ENCODE measurements at places on chromosomes 1 and 21. TPM values are rescaled to one million over a fixed set of nuclear protein-coding genes. Genes with fewer than 3 reads are reported as not detected.

The CHRM3 gene
- 58.5 TPM for total RNA-seq

The FGR gene
- 3.4 TPM for total RNA-seq

The ATP6V1G3 gene
- total RNA-seq = not detected

The CASP9 gene
- total RNA-seq = 9.3 TPM

The FMO5 gene
- 9.5 TPM for total RNA-seq

The CD34 gene
- total RNA-seq = 42.5 TPM

The A3GALT2 gene
- total RNA-seq = not detected

The CELA3A gene
- total RNA-seq = not detected

DNA sequence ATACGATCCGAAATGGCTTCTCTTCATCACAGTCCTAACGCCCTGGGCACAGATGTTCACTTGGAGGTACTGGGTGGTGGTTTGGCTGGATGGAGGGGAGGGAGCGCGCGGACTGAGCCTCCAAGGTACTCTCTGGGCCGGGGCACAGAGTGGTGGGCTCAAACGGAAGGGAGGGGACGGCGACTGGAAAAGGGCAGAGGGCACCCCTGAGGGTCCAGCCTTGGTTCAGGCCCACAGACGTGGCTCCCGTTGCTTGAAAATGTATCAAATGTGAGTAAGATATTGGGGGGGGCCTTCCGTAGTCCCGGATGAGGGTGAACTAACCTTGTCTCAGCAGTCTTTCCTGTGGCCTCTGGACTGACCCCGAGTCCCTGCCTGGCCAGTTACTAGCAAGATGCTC is 463 bp downstream of the IL12RB2 start:
- no peak for DNase-seq

DNA sequence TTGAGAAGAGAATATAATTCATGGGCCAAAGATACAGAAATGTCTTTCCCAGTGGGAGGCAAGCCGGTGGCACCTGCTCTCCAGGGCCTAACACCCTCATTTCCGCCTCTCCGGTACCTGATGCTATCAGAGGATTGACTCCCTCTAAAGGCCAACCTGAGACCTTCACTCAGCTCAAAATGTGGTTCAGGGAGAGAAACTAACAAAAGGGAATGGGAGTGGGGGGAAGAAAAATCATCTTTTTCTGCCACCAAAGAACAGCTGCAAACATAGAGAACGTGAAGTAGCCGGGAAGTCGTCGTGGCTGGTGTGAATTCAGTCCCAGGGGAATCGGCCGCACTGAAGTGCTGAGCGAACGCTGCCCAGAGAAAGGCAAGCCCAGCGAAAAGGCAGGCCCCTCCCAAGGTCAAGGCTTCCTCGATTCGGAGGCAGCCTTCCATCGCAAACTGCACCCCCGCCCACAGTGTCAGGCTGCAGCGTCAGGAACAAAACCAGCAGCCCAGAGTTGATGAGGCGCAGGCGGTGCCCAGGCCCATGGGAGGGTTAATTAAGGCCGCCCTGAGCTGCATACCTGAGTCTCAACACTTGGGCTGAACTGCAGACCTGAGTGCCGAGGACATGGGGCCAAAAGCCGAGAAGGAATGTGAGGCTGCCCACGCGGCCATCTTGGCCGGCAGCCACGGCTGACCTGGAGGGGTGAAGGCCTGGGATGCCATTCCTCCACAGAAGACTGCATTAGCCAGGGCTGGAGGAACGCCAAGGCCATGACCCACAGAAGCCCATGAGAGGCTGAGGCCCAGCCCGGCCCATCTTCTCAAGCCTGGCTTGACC is 160.2 kb downstream of the PSMG1 start:
- DNase-seq = no peak

- DNase-seq = no peak
Measured at GRCh38 chr1:71414179-71414578, 333.3 kb upstream of the ZRANB2 start.

DNA sequence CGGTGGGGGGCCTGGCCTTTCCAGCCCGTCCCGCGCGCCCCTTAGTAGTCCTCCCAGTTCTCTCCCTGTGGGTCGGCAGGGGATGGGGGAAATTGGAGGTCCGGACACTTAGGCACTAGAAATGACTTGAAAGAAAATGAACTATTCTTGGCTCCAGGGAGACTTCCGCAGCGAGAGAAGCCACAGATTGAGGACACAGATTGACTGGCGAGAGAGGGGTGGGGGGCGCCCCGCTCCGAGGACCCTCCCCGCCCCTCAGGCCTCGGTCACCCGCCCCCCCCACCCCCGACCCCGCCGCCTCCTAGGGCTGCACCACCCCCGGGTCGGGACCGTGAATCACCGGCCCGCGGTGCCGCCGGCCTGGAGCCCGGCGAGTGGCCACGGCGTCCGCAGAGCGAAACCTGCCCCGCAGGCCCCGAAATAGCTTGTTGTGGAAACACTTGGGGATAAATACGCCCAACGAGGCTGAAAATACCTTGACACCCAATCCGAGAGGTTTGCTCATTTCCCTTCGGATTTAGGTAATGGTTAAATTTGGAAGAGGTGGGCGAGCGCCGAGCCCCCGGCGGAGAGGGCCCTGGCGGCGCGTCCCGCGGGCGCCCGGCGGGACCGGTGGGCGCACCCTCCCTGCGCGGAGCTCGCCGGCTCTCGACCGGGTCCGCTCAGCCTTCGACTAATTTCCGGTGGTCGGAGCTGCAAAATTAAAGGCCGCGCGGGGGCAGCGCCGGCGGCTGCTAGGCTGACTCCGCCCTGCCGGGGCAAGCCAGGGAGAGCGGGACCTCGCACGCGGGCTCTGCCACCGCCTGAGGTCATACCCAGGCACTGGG is at the start of gene GFI1:
Gene GFI1, minus strand, starts transcription at position 675 of the 827 bp plus-strand sequence. CDS start 3,438 bp downstream, outside the sequence.
- no peak for DNase-seq

GRCh38 chr21:27079636-27080240 is 112.8 kb upstream of the ADAMTS5 start:
- DNase-seq = no peak

- no peak for DNase-seq
Measured at GRCh38 chr1:64546013-64546412, 76.1 kb downstream of the CACHD1 start.

GRCh38 chr21:46111193-46111571 is 13.3 kb downstream of the COL6A2 start:
- no peak for DNase-seq

- DNase-seq = no peak
Measured at GRCh38 chr21:19998453-19998852, 999.8 kb upstream of the NCAM2 start.

DNA sequence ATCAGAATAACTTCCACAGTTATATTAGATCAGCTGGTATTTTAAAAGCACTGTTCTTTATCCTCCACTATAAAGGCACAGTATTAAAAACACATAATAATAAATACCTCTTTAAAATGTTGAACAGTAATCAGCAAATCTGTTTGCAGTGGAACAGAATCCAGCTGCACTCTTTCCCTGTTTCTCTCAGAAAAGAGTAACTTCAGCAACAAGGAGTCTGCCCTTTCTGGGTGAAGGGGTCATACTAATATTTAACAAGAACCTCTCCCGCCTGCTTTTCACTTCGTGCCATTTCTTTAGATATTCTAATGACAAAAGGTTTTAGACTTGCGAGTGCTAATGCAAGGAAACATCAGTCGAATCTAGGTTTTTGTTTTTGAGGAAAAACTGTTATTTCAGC is 194.2 kb upstream of the FMN2 start:
- no peak for DNase-seq

- no peak for DNase-seq
Measured at GRCh38 chr1:41670217-41670957, 185.9 kb upstream of the EDN2 start.

- no peak for DNase-seq
Measured at GRCh38 chr1:234897754-234898454, 230.7 kb downstream of the TOMM20 start.

DNA sequence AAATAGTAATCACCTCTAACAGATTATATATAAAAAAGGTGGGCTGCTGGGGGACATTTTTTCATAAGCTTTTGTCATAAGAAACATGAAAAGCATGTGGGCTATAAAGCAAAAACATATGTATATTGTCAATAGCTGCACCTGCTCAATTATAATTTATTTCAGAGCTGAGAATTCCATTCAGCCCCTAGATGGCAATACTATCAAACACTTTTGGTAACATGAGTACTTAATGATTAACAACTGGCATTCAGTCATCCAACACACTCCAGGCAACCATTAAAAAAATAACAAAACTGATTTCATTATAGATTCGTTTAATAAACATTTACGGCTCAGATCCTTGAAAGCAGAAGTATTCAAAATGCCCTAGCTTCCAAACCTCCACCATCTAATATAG is 115.1 kb downstream of the KCTD3 start:
- no peak for DNase-seq

DNA sequence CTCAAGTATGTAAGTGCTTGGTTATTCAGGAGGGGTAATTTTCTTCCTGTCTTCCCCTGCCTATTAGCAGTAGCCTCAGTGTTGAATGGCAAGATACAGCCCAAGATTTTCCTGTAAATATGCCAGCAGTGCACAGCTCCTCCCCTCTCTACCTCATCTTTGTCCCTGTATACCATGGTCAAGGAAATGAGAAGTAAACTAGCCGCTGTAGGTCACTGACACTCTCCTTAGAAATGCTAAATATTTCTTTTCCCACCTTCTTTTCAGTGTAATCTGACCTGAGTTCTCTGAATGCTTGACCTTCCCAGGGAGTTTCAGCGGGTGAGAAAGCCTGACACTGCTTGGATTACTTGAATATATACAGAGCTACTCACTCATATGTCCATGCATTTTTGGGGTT is 84.1 kb upstream of the ZNF326 start:
- no peak for DNase-seq

- DNase-seq = no peak
Measured at GRCh38 chr21:42663860-42664535, 10.6 kb downstream of the PDE9A start.

GRCh38 chr1:232473324-232473723 is 156.6 kb downstream of the SIPA1L2 start:
- DNase-seq = no peak

GRCh38 chr1:182703539-182703938 is 19.2 kb upstream of the RGS8 start:
- DNase-seq = no peak

- peak; percentile 50 for DNase-seq
Measured at GRCh38 chr1:201530741-201531531, 8.0 kb upstream of the NAV1 start.

DNA sequence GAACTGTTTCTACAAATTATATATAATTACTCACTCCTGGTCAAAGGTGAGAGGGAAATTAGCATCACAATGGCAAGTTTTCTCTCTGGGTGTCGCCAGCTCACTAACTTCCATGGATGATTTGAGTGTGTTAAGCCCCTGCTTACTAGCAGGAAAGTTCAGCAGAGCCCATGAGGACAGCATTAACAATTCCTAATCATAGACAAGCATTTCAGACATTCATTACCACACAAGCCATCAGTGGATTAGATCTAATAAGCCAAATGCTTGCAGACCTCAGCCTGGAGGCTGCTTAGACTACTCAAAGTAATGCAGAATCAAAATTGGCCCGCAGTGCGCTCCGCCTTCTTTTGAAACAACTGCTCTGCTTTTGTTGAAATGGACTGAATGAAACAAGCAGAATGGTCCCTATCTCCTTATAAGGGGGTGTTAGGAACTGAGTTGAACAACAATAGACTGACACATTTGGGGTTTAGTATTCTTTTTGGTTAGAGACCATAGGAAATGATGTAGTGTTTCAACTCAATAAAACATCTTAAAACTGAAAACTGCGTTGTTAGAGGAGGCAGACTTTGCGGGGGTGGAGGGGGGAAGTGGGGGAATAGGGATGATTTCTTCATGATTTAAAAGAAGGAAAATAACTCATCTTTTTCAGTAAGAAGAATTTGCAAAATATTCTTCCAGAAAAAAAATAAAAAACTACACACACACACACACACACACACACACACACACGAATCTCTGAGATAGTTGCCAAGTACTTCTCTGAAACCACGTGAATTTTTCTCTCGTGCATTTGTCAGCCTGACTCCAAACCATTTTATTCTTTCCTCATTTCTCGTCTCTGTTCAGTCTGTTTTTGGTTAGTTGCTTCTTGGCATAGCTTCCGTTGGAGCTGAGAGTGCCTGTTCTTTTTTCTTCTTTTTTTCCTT is 54.6 kb downstream of the GORAB start:
- DNase-seq = no peak

DNA sequence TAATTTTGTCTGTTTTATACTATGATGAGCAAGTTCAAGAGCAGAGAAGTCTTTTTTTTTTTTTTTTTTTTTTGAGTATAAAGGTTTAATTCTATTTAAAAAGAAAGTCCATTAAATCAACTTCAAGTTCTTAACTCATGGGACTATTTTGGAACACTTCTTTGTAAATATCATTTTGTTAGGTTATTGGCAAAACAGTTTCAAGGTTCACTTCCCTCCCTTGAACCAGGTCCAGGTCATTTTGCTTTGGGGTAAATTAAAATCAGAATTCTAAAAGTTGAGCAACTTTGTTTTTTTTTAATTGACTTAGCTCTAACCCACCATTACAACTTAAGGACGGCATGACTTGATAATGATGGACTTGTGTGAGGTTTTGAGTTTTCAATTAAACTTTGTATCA is 72.3 kb downstream of the WLS start:
- no peak for DNase-seq

DNA sequence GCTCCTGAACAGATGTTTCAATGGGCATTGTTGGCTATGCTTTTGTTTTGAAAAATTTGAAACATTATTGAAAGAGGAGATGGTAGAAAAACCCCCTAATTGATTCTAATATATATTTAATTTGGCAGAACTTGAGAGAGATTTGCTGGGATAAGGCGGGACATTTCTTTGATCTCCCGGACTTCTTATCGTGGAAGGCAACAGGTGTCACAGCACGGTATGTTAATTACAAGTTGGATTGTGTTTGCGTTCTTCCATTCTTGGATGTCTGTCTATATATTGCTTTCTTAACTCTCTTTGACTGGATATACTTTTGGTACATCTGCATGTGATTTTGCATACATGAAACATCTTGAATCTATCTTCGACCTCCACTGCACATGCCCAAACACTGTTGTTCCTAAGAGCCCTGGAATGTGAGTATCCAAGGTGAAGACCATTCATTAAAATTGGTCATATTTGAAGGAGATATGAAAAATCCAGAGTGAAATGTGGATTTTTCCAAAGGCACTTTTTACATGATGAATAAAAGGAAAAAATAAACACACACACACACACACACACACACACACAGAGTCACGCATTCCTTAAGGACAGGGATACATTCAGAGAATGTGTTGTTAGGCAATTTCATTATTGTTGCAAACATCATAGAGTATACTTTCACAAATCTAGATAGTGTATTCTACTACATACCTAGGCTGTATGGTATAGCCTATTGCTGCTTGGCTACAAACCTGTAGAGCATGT is 81.9 kb downstream of the FGGY start:
- no peak for DNase-seq

GRCh38 chr1:1776672-1777582 is 1.3 kb downstream of the NADK start:
- DNase-seq = no peak

- no peak for DNase-seq
Measured at GRCh38 chr1:241419986-241420385, 63.0 kb upstream of the RGS7 start.

- DNase-seq = no peak
Measured at GRCh38 chr1:230280906-230281413, 145.2 kb downstream of the PGBD5 start.
